NCI-H2171 treated with DMSO at 0.1 percent for 48 hours (cell line): ENCODE measurements at places on chromosomes 11 and 22.

DNA sequence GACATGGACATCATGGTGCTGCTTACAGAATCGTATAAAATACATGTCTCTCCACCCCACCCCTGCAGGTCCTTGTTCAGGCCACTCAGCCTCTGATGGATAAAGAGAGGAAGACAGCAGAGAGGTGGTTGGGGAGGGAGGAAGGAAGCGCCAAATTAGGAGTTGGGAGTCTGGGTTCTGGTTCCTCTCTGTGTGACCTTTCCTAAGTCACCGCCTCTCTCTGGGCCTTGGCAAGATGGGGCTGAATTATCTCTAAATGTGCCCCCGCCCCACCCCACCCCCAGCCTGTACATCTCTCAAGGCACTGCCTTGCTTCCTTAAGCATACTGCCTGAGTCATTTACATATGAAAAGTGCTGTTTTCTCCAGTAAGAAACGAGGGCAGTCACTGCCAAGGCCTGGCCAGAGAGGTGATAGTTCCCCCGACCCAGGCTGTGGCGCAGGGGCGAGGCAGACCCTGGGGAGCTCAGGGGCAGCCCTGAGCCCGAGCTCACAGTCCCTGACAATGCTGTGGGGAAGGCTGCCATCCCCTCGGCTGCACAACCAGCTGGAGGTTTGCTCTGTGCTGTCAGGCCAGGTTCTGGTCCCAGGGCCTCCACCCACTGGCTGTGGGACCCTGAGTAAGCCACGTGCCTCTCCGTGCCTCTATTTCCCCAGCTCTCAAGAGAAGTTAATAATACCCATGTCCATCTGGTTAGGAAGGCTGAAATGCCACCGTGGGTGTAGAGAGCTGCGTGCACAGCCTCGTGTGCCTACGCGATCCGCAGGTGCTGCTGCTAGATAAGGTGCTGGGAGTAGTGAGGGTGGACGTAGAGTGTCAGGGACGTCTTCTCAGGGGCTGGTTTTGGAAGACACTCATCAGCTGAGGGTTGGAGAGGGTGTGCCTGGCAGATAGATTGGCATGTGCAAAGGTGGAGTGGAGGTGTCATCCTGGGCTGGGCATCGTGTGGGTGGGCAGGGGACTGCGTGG lies 55.3 kb downstream of the CACNA1I start:
- no peak for DNase-seq

DNA sequence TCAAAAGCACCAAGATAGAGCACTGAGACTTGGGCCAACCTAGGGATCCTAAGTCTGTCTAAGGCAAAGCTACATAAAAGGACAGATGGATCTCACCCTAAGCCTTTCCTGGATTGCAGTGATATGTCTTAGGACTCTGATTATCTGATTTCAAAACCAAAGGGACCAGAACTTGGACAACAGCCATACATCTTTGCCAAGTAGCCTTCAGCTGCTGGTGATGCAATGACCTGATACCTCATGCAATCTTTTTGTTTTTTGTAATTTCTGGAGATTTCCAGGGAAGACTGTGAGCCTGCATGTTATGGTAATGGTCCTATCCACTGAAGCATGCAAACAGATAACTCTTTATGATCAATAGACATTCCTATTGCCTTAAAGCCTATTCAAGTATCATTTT lies 230.4 kb upstream of the MTNR1B start:
- no peak for DNase-seq

- peak; percentile 96 for DNase-seq
Observed at GRCh38 chr11:62831520-62832335, at the start of gene STX5. Gene STX5 (minus strand): TSS chr11:62832051. CDS start chr11:62831243, 808 bp downstream.

- no peak for DNase-seq
Observed at GRCh38 chr22:26115266-26115665, 54.0 kb upstream of the SEZ6L start.

GRCh38 chr11:544817-545166 lies 7.5 kb downstream of the LRRC56 start:
- DNase-seq: no peak
